NCI-H2171 treated with DMSO at 0.1 percent for 48 hours (cell line): ENCODE measurements at places on chromosomes 7 and 10.

DNA sequence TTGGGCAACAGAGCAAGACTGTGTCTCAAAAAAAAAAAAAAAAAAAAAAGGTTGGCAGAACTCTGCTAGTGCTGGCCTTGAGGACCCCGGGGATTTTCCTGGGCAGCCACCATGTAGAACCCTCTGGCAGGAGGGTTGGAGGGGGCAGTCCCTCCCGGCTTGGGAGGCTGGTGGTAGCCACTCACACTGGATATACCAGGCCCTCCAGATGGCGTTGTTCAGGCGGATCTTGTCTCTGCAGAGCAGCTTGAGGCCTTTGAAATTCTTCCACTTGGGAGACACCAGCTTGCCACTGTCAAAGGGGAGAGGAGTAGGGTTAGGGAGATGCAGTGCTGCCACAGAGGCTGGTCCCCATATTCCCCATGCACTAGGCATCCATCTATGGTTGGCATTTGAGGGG, 8.4 kb downstream of the MLXIPL start:
- peak; percentile 73 for DNase-seq

- no peak for DNase-seq
Observed at GRCh38 chr7:149109969-149110368, 16.2 kb downstream of the ZNF425 start.

DNA sequence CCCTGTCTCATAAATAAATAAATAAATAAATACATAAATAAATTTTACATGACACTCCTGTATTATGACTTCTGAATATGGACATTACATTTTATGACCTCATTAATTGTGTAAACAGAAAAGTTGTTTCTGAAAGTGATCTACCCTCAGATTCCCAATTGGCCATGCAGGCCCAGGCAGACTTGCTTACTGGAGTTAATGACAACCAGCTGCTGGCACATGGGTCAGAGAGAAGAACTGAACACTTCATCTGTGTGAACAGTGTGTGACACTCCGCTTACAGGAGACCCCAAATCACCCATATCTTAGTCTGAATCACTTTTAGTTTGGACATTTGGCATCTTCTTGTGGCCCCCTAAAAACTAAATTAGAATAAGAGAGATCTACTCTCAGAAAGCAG, 31.4 kb downstream of the PARP12 start:
- DNase-seq = no peak

DNA sequence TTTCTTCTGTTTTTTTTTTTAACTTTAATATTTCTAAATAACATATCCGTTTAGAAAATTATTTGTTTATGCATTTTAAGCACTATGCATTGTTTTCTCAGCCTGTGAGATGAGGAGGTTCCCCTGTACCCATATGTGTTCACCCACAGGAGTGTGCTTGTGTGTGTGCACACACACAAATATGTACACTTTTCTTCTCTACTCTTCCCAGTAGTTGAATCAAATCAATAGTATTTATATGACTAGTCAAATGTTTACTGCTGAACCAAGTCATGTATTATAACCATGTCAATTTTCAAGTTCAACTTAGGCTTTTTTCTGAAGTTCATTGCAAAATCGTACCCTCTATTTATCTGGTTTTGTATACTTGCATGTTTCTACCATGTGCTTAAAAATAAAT, 37.3 kb downstream of the HDAC9 start:
- DNase-seq = no peak

- no peak for DNase-seq
Observed at GRCh38 chr7:110944966-110945644, 145.8 kb upstream of the LRRN3 start.

DNA sequence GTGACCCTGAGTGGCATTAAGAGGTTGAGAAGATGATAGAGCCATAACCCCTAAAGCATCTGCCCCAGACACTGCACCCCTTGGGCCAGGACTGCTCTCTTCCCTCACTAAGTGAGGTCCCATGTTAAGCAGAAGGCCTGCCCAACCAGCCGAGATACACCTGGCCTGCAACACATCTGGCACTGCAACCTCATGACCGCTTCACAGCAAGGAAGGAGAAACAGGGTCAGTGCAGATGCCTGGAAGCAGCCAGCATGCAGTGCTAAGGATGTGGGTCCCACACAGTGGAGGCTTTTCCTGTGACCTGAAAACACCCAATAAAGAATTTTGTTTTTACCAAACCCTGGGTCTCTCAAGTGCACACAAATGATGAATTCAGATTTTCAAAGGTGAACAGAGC, 7.4 kb downstream of the NOD1 start:
- DNase-seq = no peak

DNA sequence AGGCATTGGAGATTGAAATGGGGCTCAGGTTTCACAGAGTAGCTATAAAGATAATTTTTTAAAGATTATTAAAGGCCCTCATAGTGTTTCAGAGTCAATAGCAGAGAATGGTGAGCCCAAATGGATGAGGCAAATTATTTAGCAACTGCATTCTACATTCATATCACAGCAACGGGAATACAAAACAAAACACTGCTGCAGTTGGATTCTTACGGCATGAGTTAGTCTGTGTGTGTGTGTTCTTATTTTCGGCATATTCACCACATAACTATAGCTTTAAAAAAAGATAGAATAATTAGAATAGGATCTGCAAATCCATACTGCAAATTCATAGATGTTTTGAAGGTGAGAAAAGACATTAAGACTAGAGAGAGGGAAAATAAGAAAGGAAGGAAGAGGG, 66.0 kb downstream of the SUGCT start:
- DNase-seq = no peak

- DNase-seq = no peak
Observed at GRCh38 chr10:3995302-3996210, 210.5 kb upstream of the KLF6 start.

DNA sequence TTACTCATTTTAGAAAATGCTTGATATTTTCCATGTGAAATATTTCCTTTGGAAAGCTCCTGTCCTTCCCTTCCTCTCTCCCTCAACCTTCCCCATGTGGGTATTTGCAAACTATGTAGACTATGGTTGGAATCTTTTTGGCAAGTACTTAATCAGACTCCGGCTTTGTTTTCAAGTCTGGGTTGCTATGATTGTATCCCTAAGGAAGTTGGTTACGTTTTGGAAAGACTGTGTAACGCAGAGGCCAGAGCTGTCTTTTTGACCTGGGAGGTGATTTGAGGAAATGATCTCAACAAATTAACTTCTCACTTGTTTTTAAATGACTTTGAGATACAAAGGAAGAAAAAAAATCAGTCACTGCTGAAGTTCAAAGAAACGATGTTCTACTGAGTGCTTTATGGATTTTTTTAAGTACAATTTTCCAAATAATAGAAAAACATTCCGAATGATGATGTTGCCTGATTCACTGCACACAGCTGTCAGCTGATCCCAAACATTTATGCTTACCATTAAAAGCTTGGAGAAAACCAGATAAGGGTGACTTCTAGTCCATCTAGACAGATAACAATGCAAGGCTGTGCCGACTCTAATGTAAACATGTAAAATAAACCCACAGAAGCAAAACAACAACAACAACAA, 145.5 kb upstream of the CELF2 start:
- DNase-seq = no peak

GRCh38 chr10:110176141-110177030, 31.0 kb upstream of the MXI1 start:
- DNase-seq = no peak

DNA sequence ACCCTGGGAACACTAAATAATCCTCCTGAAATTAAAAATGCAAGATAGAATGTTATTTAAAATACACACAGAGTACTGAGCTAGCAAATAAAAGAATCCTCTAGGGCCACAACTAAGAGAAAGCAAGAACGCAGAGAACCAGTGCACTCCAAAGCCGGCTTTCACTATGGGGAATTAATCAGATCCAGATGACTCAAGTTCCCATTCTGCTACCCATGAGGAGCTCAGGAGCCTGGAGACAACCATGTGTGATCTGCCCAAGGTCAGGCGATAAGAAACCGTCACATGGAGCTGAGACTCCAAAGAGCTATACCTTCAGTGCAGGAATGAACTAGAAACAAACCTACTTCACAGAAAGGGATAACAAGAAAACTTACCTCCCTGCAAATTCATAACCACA, 19.5 kb upstream of the CYREN start:
- no peak for DNase-seq

GRCh38 chr7:116509982-116510579, 10.5 kb downstream of the CAV2 start:
- no peak for DNase-seq

GRCh38 chr10:46171661-46172060, 115.1 kb upstream of the ANTXRL start:
- no peak for DNase-seq

DNA sequence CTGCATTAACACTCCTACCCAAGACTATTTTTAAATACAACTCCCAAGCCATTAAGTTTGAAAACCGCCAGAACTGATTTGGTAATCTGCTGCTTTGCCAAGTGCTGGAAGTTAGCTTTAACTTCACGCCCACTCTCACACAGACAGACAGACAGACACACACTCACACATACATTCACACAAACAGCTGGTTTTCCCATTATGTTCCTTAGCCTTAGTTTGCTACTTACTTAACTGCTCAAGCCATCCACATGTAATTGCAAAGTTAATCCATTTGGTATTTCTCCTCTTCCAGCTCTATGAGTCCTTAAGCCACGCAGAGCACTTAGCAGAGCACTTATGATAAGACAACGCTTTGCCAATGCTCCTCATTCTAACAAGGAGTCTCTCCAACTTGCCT, 8.3 kb downstream of the COBL start:
- no peak for DNase-seq

GRCh38 chr7:29454899-29455451, 108.7 kb upstream of the PRR15 start:
- no peak for DNase-seq

DNA sequence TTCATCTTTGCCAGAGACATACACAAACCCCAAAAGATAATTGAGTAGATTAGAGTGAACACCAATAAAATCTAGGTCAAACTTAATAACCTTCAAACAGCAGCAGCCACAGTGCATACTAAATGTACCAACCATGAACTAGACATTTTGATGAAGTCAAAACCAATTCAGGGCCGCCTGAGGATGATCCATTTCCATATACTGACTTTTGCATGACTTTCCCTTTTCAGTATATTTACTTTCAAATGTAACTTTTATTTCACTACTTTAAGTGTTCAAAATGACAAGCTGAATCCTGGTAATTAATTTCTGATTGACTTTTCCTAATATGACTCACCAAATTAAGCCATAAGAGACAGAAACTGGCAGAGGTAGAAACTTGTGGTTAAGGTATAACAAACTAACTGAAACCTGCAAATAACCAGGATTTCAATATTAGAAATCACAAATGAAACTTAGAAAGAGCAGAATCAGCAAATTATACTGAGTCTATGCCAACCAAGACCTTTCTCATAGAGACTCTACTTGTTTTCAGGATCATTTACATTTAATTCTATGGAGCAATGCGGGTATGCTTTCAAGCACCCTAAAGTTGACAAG, 171.9 kb upstream of the LRRN3 start:
- no peak for DNase-seq
